ENCODE measurements at places on chromosomes 6 and 20.

GRCh38 chr20:21981597-21982344 lies 276.3 kb downstream of the PAX1 start:
- no peak for DNase-seq

GRCh38 chr20:47659904-47660601 lies 125.2 kb downstream of the SULF2 start:
- DNase-seq: no peak

DNA sequence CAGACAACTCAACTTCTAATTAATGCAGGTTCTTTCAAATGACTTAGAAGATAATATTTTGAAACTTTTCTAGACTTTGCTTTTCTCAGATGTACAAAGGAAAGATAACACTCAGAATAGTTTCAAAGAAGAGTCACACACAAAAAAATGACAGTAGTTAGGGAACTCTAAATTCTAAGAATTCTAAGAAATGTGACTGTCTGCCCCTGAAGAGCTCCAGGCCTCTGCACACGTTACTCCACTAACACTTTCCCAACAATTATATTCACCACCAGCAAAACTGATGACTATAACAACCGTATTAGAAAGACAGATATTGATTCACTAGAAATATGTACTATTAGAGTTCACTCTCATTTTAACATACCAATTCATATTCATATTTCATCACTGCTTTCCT lies 133.3 kb upstream of the SMLR1 start:
- no peak for DNase-seq

DNA sequence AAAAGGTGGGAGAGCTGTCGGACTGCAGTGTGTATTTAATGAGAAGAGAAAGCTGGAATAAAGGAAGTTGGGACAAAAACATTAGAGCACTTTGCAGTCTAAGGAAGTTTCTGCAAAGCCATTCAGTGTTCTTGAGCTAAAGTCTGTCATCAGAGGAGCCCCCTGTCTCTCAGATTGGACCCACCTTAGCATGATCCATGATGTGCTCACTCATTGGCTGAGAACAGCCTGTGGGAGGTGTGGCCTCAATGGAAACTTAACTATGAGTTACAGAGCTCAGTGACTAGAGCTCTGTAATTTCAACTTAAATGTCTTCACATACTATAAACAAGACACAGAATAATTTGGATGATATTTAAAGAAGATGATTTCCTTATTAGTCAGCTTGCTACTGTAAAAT lies 437.0 kb downstream of the BTBD3 start:
- DNase-seq: no peak

- no peak for DNase-seq
Measured at GRCh38 chr6:21626756-21627155, 33.2 kb downstream of the SOX4 start.

DNA sequence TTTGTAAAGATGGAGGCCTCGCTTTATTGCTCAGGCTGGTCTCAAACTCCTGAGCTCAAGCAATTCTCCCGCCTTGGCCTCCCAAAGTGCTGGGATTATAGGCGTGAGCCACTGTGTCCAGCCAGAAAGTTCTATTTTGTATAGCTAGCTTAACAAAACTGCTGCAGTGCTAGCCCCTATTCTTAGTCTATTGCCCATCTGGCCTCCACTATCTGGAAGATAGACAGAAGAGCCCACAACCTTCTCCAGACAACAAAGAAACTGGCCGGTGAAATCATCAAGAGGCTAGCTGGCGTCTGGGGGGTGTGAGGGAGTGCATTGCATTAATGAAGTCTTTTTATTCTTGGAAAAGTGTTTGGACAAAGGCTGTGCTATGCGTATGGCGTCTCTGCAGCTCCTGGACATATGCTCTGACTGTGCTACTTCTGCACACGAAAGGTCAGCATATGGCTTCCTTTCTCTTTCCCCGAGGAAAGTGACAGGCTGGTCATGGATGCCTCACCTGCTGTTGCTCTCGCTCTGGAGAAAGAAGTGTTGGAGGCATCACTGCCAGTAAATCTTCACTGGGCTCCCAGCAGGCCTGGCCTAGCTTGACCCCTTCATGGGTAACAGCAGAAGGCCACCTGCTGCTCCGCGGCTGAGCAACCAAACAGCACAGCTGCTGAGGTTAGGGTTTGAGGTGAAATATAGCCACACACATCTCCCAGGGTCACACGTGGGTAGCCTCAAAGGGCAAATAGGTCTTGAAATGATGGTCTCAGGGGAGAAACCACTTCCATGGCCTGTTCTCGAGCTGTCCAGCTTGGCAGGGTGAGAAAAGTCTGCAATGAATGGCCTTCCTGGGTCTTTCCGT lies 95.1 kb upstream of the IYD start:
- no peak for DNase-seq

- DNase-seq: no peak
Measured at GRCh38 chr6:110567957-110568696, 91.7 kb upstream of the SLC22A16 start.

- no peak for DNase-seq
Measured at GRCh38 chr20:58402305-58402704, 13.3 kb downstream of the VAPB start.

DNA sequence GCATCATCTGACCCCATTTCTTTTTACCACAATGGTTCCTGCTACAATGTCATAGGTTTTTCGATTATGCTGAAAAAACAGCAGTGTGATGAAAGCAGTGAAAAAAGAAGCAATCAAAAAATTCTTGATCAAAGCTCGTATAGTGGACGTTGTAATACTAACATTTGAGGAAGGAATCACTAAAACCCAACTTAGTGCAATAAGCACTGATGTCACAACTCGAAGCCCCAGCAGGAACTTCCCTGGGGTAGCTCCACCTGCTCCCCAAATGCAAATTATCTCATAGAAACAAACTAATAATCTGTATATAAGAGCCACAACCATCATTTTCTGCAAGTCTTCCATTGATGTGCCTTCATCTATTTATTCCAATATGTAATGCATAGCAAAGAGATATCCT lies 285.6 kb upstream of the SGK1 start:
- no peak for DNase-seq

DNA sequence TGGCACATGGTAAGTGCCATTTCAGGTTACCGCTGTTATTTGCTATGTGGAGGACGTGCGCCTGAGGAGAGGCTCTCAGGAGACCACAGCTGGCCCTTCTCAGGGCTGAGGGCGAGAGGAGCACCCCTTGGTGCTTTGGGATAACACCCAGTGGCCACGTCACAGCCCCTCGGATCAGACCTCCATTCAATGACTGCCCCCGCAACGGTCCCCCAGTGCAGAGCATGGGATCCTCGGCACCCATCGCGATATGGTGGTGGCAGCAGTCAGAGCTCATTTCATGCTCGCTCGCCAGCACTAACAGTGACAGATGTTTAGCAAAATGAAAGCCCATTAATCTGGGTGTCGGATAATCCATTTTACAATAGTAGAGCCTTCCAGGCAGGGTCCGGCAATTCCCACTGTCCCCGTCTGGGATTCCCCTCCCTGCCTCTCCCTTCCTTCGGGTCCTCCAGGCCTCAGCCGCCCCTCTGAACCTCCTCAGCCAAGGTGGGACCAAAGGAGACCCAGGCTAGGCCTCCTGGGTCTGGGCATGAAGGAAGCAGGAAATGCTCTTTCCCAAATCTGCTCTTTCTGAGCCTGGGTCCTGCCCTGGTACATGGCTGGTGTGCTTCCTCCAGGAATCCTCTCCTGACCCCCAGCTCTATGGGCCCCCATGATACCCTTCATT lies 117.1 kb downstream of the GRM4 start:
- DNase-seq: no peak

- DNase-seq: no peak
Measured at GRCh38 chr6:115750946-115751345, 309.7 kb downstream of the FRK start.

DNA sequence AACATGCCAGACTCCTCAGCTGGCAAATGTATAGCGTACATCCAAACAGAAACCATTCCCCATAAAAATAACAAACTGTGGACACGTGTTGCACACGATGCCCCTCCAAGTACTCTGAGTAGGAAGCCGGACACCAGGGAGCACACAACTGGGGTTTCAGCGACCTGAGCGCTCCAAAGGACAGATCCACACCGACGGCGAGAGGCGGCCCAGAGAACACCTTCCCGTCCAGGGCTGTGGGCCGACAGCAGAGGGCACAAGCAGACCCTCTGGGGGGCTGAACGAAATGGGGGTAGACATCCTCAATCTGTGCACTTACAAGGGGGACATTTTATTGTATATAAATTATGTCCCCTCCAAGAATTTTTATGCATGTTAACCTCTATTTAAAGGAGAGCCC lies 24.7 kb downstream of the TAF4 start:
- no peak for DNase-seq

Measured in frontal cortex (tissue), 4 donors.